ENCODE measurements at places on chromosomes 1 and 21.

DNA sequence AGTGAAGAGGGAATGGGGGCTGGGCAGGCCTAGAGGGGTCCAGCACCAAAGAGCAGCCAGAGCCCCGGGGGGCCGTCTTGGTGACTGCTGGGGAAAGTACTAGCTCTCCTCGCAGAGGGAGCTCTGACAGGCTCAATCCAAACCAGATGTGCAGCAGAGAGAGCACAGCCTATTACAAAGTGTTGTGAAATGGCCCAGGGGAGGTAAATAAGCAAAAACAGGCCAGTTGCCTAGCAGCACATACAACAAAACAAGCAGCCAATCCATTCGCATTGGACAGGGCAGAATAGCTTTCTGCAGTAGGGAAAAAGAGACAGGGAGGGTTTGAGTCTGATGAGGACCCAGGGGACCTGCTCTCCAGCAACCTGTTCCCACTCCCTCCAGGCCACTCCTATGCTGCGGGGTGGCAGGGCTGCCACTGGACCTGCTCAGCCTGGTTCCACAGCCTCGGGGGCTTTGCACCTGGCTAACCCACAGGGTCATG lies 239.6 kb upstream of the FGGY start:
- DNase-seq = no peak

DNA sequence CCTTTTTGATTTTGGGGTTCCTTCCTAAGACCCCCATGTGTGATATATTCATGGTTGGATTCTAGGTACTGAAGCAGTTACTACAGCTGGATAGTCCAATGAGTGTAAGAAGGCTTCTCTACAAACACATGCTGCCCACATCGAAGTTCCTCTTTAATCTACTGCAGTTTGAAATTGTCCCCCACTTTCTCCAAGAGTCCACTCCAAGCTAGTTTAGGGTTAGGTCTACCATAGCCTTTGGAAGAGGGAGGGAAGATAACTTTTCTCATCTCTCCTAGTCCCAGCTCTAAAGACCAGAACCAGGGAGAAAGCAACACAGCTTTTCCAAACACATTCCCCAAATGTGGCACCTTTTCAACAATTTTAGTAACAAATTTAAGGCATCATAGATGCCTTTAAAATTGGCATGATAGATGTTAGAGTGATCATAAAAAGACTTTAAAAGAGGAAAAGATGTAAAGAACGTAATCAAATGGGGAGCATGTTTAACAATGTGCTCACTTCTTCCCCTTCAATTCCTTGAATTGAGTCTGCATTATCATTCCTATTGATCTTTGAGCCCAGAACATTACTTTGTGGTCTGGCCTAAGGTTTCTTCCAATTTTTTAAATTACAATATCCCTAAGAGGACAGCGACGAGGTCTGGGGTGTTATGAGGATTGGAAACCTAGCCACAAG lies 1.0 kb upstream of the EXO1 start:
- no peak for DNase-seq

DNA sequence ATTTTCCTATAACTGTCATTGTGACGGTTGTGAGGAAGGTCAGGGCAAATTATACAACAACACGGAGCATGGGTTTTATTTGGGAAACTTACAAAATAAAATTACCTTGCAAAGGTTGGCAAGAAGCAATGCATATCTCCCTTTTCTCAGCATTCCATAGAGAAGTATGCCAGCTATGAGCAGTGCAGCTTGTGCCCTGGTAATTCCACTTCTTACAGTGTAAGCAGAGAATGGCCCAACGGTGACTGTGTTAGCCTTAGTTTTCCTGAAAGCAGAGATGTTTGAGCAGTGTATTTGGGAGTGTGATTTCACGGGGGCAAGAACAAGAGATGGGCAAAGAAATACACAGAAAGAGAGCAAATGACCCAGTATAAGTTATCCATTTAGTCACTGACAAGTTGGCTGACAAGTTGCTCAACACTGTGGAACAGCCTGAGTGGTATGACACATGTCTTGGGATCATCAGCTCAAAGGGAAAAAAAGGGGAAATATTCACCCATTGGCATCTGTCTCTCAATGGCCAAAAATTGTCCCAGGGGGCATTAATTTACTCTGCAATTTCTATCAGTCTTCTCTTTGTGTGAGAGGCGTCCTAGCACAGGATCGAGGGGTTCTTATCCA lies 210.9 kb upstream of the NRIP1 start:
- DNase-seq = no peak

- no peak for DNase-seq
Observed at GRCh38 chr21:27418346-27418745, 451.5 kb upstream of the ADAMTS5 start.

DNA sequence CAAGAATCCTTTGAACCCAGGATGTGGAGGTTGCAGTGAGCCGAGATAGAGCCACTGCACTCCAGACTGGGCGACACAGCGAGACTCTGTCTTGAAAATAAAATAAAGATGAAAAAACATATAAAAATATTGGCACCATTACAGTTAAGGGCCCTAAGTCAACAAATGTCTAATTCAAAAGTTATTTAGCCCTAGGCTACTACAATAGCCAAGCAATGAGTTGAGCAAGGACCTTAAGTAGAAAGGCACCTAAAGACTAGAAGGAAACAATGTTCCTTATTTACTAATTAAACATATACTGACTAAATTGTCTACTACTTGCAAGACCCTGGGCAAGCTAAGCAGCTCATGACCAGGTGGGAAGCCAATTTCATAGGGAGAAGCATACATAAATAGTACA lies 4.1 kb downstream of the PIK3R3 start:
- no peak for DNase-seq

DNA sequence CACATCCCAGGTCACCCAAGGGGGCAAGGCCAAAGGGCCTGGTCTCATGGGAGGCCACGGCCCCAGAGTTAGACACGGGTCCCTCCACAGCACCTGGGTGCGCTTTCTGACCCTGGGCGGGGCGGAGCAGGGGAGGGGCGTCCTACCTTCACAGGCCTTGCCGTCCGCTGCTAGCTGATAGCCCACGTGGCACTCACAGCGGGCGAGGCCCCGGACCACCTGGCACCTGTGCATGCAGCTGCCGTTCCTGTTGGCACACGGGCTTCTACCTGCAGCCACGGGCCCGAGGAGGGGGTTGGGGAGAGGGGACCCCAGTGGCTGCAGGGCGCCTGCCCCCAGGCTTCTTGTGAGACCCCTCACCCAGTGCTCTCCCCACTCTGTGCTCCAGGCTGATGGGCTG lies 59.9 kb downstream of the ARHGEF16 start:
- DNase-seq = no peak

GRCh38 chr1:232968965-232969364 lies 18.6 kb downstream of the NTPCR start:
- DNase-seq = no peak

- DNase-seq = no peak
Observed at GRCh38 chr1:171480035-171480434, 5.3 kb upstream of the PRRC2C start.

GRCh38 chr1:187641015-187641414 lies 812.3 kb downstream of the PLA2G4A start:
- DNase-seq = no peak

GRCh38 chr1:28129150-28129549 lies 40.7 kb upstream of the EYA3 start:
- no peak for DNase-seq

DNA sequence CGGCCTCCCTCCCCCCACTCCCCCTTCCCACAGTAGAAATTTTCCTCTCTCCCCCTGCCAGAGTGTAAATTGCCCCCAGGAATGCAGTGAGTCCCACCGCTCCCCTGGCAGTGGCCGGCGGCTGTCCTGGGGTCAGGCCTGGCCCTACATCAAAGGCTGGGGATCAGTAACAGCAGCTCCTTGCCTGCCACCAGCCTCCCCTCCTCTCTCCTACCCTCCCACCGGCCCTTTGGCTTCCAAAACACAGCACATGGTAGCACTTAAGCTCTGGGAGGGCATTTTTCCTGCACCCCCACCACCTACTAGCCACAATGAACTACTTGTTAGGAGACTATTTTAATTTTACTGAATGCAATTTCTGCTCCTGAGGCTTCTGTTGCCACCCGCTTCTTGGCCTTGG lies 9.0 kb upstream of the COL8A2 start:
- DNase-seq = no peak

GRCh38 chr1:222627232-222627631 lies 9.3 kb downstream of the MIA3 start:
- DNase-seq = no peak

DNA sequence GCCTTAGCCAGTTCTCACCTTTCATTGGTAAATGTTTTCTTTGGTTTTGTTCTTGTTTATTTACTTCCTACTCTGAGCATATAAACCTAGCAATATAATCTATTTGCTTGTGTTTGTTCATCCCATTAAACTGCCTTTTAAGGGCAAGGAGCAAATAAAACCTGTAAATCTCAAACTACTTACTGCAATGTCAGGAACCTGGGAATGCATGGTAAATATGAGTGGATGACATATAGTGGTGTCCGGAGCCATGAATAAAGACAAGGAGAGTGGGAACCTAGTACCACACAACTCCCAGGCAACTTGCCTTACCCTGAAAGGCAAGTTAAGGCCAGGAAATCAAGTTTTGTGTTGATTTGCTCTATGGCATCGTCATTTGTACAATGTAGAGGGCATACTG lies 1133.7 kb upstream of the NCAM2 start:
- DNase-seq = no peak

DNA sequence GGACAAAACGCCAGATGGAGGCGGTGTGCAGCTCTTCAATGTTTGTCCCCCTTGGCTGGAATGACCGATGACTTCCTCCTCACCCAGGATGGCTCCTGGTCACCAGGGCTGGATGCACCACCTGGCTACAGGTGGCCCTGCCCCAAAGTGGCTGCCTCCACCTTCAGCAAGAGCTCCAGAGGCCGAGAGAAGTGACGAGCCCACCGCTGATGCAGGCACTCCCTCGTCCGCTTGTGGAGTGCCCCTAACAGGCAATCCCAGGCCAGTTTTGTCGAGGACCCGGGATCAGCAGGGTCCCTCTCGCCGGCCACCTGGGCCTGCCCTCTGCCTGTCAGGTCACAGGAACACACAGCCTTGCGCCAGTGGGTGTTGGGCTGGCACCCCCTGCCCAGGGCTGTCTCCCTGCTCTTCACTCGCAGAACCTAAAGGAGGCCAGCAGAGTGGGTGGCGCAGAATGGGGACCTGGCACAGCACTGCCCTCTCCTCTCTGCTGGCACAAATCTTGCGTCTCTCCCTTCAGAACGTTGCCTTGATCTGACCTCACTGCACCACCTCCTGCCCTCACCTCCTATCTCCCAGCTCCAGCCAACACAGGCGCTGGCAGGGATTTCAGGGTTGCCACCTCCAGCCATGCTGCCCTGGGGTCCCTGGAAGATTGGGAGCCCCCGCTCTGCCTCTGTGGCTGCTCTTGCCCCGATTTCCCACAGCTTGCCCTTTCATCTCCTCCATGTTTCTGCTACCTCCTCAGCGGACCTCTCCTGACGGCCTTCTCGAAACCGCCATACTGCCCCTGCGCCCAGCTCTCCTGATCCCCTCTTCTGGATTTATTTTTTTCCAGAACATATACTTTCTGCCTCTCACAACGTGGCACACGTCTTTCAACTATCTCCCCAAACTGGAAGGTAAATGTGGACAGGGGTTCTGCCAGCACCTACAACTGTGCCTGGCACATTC lies 38.6 kb downstream of the SLC45A1 start:
- no peak for DNase-seq

GRCh38 chr1:145999321-146000024 lies 3.1 kb upstream of the TXNIP start:
- no peak for DNase-seq

GRCh38 chr1:245448975-245449431 lies 294.2 kb downstream of the KIF26B start:
- DNase-seq = no peak

GRCh38 chr1:107545879-107546278 lies 405.0 kb downstream of the NTNG1 start:
- DNase-seq = no peak
